Stimulated activated CD8-positive, alpha-beta memory T cell treated with anti-CD3 and anti-CD28 coated beads, Interleukin-15, amount 100 ng/mL, for 48 hours (primary cell): ENCODE measurements at places on chromosomes 11 and 22.

DNA sequence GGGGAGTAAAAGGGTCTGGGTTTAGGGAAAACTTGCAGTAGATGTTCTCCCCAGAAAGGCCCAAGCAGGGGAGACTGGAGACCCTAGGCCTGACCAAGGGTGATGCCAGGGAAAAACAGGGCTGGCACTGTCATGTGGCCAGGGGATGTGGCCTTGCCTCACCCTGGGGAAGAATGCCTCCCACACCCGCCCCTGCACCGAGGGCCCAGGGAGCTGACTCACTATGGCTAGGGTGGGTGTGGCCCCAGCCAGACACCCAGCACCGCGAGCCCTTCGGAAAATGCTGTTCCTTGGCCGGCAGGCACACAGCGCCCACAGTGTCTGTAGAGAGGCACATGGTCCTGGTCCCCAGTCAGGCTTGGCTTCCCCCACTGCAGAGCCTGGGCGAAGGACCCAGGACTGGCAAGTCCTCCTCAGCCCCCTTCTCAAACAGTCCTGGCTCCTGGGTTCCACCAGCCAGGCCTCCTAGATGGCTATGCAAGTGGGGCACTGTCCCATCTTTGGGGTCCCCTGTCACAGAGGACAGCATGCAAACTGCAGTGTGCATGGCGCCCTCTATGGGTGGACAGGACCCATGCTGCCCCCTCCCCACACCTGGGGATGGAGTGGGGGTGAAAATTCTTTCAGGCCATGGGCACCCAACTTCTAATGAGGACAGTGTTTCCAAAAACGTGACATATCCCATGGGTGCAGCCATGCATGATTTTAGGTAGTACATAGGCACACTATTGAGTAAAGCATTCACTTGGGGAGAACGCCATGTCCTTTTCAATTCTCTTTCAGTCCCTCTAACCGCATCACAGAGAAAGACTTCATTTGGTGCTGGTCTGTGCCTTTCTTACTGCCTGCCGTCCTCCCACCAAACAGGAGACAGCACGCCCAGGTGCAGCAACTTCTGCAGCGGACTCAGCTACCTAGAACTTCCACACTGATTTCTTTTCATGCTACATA lies 15.2 kb downstream of the TMPRSS5 start:
- no peak for DNase-seq

- peak; percentile 54 for DNase-seq
Measured at GRCh38 chr11:16613512-16614381, 124.7 kb upstream of the C11orf58 start.

DNA sequence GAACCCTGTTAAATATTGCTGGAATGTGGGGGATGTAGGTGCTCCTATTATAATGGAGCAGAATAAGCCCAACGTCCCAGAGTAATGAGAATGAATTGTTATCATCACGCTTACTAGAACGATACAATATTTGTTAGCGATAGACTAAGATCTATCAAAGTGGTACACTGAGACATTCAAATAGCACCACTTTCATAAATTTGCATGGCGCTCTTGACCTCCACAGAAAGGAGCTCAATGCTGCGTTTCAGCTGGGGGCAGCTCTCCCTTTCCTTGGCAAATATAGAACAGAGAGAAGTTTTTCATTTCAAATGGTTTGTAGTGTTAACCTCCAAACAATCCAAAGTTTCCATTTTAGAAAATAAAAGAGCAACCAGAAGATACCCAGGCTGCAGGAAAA lies 38.2 kb upstream of the BLID start:
- DNase-seq = no peak

GRCh38 chr11:65588199-65589054 lies 7.2 kb downstream of the KCNK7 start:
- peak; percentile 82 for DNase-seq

DNA sequence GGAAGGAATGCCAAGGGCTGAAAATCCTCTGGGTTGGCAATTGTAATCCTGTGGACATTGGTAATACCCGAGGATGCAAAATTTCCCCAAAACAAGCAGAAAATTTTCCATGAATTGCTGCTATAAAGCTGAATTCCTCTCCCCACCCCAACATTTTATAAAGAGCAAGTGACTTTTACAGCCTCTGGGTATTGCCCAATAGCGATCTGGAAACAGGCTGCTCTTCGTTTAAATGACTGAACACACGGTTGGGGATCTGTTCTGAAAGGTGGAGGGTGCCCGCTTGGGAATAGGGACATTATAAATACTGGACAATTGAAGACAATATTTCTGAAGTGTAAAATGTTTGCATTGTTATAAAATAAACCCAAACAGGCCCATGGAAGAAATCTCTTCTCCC lies 20.6 kb downstream of the EHF start:
- DNase-seq = no peak

DNA sequence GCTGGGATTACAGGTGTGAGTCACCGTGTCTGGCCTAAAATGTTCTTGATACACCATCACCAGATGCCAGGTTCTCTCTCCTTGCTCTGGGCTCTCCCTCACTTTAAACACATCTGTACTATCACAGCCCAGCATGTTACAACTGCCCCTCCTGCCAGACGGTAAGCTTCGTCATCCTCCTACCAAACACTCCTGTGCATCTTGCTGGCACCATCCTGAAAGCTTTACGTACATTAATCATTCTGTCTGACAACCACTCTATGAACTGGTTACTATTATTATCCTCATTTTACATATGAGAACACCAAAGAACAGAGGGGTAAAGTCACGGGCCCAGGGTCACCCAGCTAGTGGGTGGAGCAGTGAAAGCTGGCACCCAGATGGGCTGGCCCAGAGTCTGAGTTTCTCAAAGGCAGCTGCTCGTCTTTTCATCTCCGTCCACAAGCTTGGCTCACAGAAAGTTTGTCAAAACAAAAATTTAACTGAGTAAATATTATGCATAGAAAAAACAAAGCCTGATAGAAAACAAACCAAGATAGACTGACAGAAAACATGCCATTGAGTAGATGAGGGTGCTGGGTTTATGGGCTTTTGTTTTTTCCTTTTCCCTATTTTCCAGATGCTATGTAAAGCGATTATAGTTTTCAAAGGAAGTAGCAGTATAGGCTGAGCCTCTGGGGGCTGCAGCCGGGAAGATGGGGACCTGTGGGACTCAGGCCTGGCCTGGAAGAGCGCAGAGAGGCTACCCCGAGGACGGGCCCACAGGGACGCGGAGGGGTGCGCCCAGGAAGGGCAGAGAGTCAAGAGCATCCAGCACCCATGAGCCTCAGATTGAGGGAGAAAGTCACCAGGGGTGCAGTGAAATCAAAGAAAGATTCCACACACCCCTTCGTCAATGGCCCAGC lies 9.5 kb downstream of the PLA2G6 start:
- no peak for DNase-seq

GRCh38 chr11:47498149-47498548 lies 49.2 kb upstream of the RAPSN start:
- DNase-seq = no peak

- DNase-seq = no peak
Measured at GRCh38 chr11:70169127-70169526, 34.0 kb upstream of the FADD start.

GRCh38 chr22:30033901-30034300 lies 46.4 kb upstream of the HORMAD2 start:
- no peak for DNase-seq

GRCh38 chr11:44652901-44653644 lies 73.7 kb upstream of the TSPAN18 start:
- DNase-seq = no peak

GRCh38 chr11:3853899-3854659 lies 1.4 kb upstream of the STIM1 start:
- no peak for DNase-seq

DNA sequence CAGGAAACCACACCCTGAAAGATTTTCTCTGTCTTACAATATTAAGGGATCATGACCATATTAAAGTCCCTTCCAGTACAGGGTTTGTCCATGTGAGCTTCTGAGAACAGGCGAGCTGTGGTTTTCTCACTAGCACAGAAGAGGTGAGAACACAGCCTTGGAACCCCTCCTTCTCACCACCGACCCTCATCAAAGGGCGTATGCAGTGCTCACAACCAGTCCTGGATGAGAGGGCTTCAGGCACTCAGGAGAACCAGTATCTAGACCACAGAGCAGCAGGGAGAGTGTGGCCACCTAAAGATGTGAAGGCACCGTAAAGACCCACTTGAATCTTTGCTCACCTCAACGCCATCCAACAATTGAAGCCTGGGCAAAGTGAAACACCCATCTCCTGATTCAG lies 397.0 kb downstream of the ETS1 start:
- no peak for DNase-seq

DNA sequence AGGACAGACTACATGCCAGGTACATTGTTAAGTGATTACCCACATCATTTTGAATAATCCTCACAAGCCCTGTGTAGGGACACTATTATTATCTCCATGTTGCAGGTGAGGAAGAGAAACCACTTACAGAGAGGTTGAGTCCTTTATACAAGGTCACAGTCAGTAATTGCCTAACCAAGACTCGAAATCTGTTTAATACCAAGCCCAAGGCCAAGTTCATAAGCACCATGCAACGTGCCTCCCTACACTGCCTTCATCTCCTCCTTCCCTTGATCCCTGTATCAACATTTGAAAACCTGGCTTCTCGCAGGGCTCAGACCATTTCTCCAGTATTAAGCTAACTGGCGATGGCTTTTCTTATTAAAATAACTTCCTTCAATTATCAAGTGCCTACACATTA lies 41.7 kb upstream of the SEZ6L start:
- DNase-seq = no peak

GRCh38 chr11:15346907-15347306 lies 232.2 kb downstream of the INSC start:
- DNase-seq = no peak

DNA sequence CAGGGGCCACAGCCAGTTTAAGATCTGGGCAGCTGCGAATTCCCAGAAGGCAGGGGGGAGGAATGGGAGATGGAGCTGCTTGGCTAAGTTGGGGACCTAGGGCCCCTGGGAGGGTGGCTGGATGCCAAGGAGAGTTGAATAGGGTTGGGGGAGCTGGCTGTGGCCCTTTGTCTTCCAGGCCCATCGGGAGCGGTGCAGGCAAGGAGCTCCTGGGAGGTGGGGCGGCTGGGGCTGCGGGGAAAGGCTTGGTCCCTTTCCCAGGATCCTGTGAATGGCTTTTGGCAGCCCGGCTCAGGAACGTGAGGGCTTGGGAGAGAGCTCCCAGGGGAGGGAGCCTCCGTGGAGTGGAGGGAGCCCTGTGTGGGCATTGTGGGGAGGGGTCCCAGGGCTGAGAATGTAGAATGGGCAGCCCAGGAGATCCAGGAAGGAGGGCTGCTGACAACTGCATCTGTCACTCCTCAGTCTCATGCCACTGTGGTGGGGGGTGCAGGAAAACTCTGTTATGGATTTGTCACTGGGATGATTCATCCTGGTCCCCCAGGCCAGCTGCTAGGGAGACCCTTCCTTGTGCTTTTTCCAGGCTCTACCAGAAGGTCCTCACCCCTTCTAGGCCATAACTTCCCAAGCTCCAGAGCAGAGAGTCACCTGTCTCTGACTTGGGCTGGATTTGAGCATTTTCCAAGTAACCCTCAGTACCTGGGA lies 6.0 kb downstream of the FREY1 start:
- DNase-seq = no peak

- DNase-seq = no peak
Measured at GRCh38 chr11:64776875-64777274, 1.5 kb downstream of the SF1 start.

GRCh38 chr11:67390947-67391303 lies 861 bp upstream of the RAD9A start:
- no peak for DNase-seq

GRCh38 chr11:20368438-20368837 lies 4.9 kb downstream of the HTATIP2 start:
- DNase-seq = no peak

DNA sequence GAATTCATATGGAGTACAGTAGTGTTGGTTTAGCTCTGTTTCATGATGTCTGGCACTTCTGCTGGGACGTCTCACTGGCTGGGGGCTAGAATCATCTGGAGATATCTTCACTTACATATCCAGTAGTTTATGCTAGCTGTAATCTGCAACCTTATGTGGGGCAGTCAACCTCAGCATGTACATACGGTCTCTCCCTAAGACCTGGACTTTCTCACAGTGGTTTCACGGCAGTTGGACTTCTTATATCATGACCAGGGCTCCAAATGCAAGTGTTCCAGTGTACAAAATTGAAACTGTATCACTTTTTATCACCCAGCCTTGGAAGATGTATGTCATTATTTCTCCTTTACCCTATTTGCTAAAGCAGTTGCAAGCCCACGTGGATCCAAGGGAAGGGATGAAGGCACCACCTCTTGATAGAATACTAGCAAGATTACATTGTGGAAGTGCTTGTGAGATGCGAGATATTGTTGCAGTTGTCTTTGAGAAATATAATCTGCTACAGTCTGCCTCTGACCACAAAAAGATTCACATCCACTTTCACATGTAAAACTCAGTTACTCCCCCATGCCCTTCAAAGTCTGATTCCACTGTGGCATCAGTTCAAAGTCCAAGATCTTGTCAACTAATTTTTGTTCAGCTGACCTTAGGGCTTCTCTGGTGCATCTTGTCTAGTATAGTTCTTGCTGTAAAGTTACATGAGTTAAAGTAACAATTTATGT lies 316.6 kb upstream of the NCAM1 start:
- no peak for DNase-seq

- DNase-seq = no peak
Measured at GRCh38 chr11:72955466-72955865, 141.3 kb downstream of the ATG16L2 start.

DNA sequence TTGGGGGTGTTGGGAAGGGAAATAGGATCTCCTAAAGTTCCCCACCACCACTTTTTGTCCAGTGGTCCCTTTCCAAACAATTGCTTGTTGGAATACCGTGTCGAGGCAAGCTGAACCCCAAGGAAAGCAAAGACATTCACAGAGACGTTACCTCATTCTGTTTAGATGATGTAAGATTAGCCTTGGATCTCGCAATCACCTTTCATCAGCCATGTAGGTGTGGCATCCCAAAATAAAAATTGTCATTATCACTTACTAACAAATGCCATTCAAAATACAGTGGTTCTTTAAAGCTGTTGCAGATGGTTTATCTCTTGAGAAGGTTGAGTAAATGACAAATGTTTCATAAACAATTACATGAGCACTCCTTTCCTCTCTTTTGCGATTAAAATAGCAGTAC lies 86.5 kb upstream of the SLC25A18 start:
- DNase-seq = no peak

- no peak for DNase-seq
Measured at GRCh38 chr11:19976281-19976941, 183.9 kb downstream of the DBX1 start.

DNA sequence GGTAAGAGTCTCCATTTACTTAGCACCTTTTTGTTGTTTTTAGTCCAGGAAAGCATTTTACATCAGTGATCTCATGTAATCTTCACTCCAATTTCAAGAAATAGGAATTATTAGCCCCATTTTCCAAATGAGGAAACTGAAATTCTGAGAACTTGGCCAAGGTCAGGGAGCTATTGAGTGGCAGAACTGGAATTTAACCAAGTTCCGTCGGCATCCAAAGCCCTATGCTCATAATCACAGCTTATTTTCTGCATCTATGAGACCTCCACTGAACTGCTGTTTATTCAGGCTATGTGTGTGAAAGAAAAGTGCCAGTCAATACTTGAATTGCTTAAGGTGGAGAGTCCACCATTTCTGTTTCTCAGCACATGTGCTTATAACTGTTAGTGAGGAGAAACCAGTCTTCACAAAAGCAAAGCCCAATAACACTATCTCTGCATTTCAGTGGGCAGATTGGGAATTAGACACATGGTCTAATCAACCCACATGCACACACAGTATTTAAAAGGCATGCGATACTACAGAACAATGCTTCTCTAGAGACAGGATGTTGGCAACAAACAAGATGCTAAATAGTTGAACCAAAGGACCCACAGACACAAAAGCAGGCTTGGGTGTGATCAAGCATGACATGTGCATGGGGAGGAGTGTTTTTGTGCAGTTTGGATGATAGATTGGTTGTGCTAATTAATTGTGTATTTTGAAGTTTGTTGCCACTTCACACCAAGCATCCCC lies 780.6 kb downstream of the OPCML start:
- no peak for DNase-seq
